Activated T-helper 1 cell treated with Interleukin-2 at 50 U/mL for 16 hours (primary cell): ENCODE measurements at places on chromosomes 2 and 18.

DNA sequence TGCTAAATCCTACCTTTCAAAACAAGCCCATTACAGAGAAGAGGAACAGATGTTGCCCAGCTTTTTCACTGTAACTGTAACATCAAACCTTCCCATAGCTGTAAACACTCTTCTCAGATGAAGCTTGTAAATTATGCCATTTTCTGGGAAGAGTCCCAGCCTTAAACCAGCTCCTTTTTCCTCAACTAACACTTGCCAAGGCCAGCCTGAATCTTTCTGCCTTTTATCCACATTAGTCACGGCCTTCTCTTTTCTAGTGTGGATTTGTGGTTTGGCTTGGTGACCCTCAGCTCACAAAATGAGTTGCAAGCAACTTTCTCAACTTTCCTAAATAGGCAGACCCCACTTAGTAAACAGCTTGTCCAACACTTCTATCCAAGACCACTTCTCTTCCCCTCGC lies 90.2 kb downstream of the CABLES1 start:
- no peak for DNase-seq

DNA sequence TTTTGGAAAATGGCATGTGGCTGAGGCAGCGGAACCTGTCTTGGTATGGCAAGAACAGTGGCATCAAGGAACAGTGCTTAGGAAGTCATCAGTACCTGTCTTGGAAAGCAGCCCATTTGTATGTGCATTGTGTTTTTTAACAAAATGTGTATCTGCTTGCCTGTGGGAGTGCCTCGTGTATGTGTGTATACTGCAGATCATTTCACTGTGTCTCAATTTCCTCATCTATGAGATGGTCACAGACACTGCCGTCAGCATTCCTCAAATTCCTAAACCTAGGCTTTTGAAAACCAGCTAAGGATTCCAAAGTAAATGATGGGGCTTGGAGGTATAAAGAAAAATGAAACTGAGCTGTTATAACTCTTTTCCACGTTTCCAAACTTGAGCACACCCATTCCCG lies 441.3 kb downstream of the RND3 start:
- DNase-seq = no peak

DNA sequence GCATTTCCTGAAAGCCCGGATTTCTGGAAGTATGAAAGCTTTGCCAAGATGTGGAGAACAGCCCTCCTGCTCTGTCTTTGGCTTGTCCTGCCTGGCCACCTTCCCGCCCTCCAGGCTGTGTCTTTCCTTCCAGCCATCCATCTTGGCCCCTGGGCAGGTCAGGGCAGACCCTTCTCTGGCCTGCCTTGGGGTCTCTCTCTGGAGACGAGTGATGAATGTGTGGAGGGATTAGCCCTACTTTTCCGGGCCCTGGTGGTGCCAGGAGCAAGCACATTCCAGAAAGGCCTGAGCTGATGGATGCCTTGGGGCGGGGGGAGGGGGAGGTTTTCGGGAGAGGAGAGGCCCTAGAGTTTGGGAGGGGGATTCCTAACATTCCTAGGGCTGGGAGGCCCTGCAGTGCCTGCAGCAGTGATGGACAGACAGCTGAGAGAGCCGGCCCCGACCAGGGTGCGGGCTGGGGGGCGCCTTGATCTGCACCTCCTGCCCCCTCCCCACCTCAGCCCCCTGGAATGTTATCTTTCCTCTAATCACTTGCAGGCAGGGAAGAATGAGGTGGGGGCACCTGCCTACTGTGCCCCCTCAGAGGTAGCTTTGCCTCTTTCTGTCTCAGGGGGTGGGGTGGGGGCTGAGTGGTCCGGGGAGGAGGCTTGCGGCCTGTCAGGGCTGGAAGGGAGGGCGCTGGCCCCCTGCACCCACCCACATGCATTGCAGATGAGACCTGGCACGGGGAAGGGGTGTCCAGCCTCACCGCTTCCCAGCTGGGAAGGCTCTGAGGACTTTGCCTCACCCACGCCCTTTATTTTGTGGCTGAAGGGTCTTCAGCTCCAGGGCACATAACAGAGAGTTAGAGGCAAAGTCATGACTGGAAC lies 156.2 kb downstream of the DDX1 start:
- no peak for DNase-seq

DNA sequence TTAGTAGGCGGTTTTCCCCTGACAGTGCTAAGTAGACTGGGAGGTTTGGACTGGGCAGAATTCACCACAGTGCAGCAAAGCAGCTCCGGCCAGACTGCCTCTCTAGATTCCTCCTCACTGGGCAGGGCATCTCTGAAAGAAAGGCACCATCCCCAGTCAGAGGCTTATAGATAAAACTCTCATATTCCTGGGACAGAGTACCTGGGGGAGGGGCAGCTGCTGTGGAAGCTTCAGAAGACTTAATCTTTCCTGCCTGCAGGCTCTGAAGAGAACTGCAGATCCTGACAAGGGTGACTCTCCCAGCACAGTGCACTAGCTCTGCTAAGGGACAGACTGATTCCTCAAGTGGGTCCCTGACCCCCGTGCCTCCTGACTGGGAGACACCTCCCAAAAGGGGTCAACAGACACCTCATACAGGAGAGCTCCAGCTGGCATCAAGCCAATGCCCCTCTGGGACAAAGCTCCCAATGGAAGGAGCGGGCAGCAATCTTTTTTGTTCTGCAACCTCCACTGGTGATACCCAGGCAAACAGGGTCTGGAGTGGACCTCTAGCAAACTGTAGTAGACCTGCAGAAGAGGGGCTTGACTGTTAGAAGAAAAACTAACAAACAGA lies 266.8 kb upstream of the CRIM1 start:
- DNase-seq = no peak

- no peak for DNase-seq
These were observed 173.7 kb downstream of the CELF4 start for GRCh38 chr18:37391698-37392548.

DNA sequence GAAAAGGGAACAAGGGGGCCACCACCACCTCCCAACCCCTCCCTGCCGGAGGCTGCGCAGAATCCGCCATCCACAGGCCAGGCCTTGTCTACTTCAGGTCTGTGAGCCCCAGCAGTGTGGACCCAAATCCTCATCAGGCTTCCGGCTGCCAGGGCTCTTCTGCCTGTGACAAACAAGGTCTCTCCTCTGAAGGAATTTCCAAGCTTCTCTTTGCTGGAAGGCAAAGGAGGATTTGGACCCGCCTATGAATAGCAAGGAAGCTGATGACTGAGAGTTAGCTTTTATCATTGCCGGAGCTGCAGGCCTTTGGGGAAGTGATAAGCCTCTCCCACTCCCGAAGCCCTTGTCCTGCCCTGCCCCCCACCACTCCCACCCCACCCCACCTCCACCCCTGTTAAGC lies 93.7 kb upstream of the SH3BP4 start:
- DNase-seq = no peak

DNA sequence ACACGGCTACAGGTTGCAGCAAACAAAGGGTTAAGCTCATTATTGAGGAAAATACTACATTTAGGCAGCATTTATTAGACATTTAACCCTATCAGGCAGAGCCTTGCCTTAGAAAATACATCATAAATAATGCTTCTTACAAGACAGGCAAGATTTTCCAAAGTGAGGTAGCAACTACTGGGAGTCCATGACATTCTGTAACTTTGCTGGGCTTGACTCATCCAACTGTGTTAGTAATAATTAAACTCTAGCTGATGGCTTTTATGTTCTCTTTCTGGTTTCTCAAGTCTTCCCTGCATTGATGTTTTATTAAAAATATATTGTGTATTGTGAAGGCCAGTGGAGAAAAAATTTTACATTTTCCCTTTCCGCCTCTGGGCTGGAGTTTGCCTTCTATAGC lies 291.3 kb downstream of the AFF3 start:
- no peak for DNase-seq

DNA sequence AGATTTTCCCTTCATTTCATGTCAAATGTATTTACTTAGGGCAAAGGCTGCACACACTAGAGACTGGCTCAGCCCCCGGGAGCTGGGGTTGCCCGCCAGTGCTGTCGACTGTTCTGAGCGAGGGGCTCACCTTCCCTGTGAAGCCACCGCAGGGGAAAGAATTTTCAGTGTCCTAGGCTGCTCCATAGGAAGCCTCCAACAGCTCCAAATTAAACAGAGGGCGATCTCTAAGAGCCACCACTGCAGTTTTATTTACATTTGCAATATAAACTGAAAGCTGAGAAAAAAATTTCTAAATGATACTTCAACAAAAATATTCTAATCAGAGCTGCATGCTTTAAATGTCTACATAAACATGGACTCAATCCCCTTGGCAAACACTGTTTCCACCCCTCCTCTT lies 54.0 kb downstream of the UXS1 start:
- no peak for DNase-seq

- no peak for DNase-seq
These were observed 59.1 kb upstream of the GALNT13 start for GRCh38 chr2:153812632-153813031.

GRCh38 chr18:10519999-10520935 lies 5.6 kb upstream of the NAPG start:
- peak; percentile 27 for DNase-seq

DNA sequence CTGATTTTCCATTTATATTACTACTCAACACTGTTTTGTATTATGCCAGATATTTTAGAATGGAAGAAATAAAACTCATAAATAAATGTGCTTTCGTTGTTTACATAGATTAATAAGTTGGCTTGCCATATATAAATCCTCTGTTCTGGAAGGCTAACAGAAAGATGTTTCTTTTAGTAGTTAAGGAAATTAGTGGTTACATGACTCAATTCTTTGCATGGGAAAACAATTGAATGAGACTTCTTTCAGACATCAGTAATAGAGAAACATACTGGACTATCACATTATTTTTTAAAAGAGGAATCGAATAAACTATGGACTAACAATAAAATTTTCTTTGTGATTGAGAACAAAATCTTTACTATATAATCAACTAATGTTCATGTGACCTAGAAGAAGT lies 336.5 kb downstream of the KCNS3 start:
- no peak for DNase-seq

DNA sequence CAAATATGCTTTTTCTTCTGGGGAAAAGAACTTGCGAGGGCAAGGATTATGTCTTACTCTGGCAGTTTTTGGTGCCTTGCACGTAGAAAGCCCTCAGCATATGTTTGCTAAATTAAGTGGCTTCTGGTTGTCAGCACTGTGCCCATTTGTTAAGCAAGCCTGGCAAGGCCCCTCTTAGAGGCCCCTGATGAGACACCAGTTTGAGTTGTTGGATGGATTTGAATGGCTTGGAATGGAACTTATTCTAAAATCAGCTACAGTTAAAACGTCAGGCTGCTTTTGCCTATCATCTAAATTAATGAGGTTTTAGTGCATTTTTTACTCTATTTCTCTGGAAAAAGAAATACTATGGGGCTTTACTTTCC lies 28.2 kb downstream of the TMEM182 start:
- DNase-seq = no peak

- no peak for DNase-seq
These were observed 18.5 kb downstream of the PHOSPHO2 start for GRCh38 chr2:169712791-169713227.

GRCh38 chr2:37635504-37636380 lies 35.7 kb downstream of the CDC42EP3 start:
- DNase-seq = peak; percentile 47

DNA sequence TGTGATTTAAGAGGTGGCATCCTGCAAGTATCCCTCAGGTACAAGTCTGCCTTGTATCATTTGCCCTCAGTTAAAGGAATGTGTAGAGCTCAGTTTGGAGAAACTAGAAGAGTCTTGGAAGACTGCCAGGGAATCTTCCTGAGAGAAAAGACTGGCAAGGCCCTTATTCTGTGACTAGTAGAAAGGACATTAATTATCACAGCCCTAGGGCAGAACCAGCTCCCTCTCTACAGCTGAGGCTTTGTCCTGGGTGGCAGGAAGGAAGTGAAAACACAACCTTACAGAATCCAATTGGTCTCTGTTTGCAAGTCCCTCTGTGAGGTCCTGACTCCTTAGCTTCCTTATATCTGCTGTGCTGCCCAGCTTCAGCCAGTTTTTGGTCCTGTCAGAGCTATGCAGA lies 385.9 kb upstream of the CYRIA start:
- DNase-seq = no peak

DNA sequence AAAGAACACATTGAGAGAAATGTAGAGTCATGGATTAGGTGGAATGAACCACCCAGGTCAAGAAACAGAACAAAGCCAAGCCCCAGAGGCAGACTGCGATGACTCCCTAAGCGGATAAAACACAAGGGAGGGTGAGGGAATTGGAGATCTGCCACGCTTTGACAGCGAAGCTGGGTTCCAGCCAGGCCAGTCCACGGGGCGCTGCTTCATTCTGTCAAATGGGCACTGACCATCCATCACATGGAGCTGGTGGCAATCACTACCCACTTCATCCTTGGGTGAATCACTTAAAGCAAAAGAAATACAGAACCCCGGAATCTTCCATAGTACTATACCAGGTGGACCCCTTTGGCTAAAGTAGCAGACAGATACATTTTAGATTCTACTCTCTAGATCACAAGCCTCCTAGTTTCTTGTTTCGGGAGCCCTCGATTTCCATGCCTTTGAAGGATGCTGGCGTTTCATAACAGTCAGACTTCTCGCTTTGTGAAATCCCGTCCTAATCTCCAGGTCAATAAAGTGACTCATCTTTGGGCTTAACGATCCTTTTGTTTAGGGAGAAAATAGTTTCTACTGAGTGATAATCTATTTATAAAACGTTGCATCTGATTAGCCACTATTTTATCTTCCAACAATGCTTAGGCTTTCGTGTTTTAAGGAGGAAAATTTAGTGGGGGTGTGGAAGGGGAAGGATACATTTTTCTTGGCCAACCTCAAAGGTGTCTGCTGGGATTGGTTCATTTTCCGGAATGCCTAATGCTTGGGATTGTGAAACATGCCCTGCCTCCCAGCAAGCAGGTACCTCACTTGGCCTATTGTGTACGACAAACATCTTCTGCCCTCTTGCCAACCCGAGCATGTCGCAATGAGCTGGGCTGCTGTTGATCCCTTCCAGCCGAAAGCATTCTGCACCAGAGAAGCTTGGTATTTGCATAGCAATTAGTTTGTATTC lies 44.1 kb upstream of the HDAC4 start:
- no peak for DNase-seq

DNA sequence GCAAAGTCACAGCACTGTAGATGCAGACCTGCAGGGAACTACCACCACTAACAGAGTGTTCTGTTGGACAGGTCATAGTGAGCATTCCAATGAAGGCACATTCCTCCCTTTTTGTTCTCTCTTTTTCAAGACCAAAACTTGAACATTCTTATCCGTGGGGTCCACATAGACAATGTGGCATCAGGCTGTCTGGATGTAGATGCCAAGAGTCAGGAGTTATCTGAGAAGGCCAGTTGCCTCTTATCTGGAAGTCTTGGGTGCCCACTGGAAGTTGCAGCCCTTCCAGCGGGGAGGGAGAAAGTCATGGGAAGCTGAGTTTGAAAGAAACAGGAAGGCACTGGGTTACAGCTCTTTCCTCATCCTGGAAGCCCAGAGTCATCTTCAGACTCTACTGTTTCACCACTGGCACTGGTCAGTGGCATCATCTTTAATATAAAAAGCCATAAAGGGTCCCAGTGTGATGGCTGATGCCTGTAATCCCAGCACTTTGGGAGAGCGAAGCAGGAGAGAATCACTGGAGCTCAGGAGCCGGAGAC lies 61.4 kb downstream of the FAM161A start:
- no peak for DNase-seq

- no peak for DNase-seq
These were observed 1529.0 kb downstream of the LRP1B start for GRCh38 chr2:140601801-140602200.
